ENCODE measurements at places on chromosomes 1 and 21.

GRCh38 chr1:117824616-117825015 is 104.8 kb downstream of the GDAP2 start:
- DNase-seq: no peak

GRCh38 chr1:168234846-168235547 is 9.2 kb downstream of the SFT2D2 start:
- no peak for DNase-seq

DNA sequence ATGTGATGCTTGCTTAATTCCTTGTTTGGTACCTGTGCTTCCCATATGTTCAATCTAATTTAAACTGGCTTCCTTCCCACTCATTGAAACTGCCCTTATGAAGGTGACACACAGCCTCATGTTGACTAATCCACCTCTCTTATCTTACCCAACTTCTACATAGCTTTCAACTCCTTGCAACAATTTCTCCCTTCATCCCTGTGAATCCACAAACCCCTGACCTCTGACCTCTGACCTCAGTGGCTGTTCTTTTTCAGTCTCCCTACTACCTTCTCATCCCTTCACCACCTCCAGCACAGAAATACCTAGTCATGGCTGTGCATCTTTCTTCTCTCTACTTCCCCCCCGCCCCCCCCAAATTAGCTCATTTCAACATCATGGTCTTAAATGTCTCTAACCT is 144.5 kb downstream of the TTLL7 start:
- no peak for DNase-seq

GRCh38 chr1:18408656-18409370 is 71.9 kb upstream of the KLHDC7A start:
- DNase-seq: no peak

GRCh38 chr1:163250382-163250974 is 47.8 kb upstream of the RGS5 start:
- DNase-seq: no peak

DNA sequence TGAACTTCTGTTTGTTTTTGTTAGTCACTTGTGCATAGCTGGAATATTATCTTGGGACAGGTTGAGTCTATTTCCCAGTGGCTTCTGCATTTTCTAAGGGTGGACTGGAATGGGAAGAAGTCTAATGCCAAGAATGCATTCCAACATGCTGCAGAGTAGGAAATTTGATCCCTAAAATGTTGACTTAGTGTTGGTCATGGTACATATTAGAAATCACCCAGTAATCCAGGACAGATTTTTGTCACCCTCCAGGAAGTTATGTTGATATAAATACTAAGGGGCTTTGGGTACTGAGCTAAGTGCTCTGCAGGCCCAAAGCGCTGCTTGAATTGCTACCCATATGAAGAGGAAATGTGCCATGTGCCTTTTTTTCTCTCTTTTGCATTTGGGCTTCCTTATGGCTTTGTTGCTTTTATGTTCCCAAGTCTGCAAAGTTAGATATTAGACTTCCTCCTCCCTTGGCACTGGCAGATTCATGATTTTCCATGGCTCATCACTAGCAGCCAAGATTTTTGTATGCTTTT is 10.0 kb downstream of the ARID1A start:
- no peak for DNase-seq
